ENCODE measurements at places on chromosomes 2 and 18.

- DNase-seq, result no peak
These were observed 3.9 kb upstream of the SH3RF3 start for GRCh38 chr2:109124982-109125592.

- no peak for DNase-seq
These were observed 86.7 kb upstream of the RANBP2 start for GRCh38 chr2:108632332-108633160.

DNA sequence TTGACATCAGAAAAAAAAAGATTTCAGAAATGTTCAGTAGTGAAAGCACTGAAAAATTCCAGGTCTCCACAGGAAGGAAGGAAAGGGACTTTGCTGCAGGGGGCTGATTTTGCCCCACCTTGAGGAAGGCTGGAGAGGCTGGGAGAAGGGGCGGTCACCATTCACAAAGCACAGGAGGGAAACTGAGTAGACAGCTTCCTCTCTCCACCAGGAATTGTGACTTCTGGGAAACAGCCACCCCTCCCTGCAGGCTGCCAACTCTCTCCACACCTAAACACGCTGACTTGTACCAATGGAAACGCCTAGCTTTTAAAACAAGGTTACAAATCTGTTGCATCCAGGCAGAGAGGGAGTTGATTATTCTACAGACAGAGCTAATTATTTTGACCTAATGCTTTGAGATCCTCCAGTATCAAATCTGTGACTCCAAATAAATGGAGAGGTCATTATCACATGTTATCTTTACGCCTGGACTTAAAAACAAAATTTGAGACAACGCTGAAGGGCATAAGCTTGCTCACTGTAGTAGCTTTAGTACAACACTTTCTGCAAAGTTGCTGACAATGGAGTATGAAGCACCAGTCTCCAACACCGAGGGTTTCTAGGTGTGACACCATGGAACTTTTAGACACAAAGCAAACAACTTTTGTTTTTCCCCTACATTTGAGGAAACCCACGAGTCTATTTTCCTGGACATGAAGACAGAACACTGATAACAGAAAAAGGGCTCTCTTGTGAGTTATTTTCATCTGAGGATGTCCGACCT, 42.7 kb downstream of the EPHA4 start:
- DNase-seq, result no peak

DNA sequence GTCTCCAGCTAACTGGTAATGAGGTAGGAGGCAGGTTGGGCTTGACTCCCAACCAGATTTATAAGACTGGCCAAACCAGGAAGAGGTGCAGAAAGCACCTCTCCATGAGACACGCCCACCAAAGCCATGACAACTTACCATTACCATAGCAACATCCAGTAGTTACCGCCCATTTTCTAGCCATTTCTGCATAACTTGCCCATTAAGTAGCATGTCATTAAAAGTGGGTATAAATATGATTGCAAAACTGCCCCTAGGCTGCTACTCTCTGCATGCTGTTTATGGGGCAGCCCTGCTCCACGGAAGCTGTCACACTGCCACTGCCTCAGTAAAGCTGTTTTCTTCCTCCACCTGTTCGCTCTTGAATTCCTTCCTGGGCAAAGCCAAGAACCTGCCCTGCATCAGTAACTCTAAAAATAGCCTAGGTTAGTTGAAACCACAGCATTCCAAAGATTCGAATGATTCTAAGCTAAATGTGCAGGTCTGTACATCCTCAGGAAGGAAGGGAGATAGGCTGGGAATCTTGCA, 131.9 kb downstream of the ATL2 start:
- DNase-seq, result no peak

- no peak for DNase-seq
These were observed 90.7 kb upstream of the TFCP2L1 start for GRCh38 chr2:121375621-121376159.

GRCh38 chr2:6970976-6971480, 53.8 kb downstream of the RNF144A start:
- no peak for DNase-seq

DNA sequence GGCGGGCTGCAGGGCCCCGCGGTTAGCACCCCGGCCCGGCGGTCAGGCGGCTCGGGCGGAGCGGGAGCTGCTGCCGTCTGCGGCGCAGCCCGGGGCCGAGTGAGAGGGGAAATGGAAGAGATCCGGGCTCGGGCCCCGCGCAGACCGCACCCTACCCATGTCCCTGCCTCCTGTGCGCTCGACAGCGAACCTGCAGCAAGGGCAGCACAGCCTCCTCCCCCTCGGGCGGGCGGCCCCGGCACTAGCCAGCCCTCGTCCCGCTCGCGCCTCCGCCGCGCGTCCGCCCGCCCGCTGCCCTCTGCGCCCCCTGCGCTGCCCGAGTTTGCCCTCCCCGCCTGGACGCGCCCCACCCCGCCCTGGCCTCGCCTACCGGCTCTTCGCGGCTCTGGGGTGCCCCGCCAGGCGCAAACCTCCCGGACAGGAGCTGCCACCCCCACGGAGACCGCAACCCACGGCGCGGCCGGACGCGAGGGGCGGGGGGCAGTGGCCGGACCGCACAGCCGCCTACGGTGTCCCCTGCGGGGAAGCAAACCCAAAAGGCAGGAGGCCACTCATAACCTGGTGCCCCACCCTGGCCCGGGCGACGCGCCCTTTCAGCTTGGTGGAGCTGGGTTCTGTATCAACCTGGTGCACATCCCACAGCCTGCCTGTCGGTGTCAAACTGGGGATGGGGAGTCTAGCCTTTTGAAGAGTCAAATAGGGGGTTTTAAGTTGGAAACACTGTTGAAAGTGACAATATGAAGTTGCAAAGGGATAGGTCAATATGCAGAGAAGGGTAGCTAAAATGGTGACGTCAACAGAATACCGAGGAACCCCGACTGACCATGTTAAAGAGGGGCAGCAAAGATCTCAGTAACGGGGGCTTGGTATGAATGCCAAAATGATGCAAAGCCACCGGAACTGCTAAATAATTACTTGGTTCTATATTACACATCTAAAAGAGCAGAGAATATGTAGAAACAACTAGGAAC, at the start of gene IHH:
IHH (minus strand) TSS at position 101 of the 971 bp plus-strand sequence. CDS start 454 bp downstream, outside the sequence.
- no peak for DNase-seq

GRCh38 chr18:51623653-51624052, 426.2 kb upstream of the MEX3C start:
- no peak for DNase-seq

DNA sequence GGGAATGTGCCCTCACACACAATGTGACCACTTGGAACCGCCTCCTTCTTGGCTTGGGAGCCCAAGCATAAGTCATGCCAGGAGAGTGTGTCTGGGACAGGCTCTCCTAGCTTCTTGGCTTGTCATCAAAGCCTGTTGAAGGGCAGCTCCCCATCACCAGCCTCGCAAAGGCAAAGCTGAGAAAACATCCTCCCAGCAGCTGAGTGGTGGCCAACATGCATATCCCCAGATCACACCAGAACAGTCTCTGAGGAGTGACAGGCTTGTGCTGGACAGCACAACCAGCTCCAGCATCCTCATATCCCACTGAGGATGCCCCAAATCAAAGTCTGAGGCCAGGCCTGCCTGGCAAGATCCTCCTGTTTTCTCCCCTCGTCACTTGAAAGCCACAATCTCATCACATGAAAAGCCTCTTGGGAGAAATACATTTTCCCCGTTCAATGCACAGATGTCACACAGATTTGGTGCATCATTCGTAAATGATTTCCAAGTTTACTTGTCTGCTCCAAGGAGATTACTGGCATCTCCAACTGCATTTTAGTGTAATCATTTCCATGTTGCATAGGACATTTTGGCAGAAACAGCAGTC, 269.3 kb downstream of the TTC32 start:
- no peak for DNase-seq

DNA sequence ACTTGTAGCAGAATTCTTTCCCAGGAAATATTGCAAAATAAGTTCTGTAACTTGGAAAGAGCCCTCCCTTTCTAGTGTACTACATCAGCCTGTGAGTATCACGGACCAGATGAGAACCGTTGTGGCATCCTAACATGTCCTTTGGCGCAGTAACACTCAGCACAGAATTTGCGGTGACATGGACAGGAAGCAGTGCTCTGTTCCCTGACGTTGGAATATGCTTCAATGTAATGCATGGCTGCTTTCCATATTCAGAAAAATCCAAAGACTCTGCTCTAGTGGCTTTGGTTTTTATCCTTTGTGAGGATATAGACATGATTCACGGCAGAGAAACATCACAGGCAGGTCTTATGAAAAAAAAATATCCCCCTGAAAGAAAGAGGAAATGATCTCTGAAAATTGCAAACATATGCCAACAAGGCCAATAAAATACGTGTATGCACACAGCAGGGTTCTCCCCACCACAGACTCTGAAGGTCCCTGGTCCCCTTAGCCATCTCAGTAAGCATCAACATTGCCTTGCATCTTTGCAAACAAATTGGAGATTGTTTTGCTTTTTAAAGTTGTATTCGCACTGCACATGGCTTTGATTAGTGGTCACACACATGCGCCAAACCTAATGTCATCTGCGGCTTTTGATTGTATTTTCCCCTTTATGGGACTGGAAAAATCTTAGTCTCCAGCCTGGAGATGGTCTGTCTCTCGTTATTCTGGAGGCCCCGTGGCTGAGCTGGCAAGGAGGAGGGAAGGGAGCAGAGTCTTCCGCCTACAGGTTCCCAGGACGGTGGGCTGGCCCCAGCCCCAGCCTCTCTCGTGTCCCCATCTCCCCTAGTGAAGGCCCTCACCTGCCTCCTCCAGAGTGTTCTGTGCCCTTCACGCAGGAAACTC, 122.9 kb downstream of the COPS8 start:
- DNase-seq, result no peak

DNA sequence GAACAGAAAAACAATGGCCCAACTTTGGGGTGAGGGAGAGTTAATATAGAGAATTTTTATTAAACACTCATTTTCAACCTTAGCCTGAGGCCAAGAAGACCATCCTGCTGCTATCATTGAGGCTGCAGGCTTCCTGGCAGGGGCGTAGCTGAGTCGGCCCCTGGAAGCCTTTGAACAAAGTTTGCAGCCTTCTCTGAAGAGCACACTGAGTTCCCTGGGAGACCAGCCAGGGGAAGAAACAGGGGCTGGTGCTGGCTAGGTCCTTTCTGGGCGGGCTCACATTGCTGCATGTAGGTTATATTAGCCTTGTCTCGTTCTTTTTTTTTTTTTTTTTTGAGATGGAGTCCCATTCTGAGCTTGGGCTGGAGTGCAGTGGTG, 126.8 kb upstream of the HS6ST1 start:
- DNase-seq, result no peak
